T-helper 9 cell (primary cell): ENCODE measurements at places on chromosomes 16 and 17.

DNA sequence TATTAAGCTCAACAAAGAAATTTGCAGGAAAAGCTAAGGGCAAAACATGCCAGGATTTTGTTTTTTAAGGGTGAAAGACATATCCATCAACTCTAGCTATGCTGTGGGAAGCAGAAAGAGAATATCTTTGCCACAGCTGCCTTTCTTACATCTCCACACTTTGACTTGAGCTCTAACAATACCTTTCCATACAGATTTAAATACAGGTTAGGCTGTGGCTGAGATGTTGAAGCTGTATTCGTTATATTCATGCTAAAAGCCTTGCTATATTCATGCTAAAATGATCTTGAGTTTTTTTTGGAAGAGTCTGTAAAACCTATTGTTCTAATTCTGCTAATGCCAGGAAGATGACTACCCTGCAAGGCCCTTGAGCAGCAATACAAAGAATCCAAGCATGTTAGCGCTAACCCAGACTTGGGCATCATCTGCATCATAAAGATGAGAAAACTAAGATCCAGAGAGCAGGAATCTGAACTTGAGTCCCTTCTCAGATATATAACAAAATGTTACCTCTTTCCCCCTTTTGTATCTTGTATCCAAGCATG lies 204.8 kb upstream of the C17orf78 start:
- no peak for DNase-seq

DNA sequence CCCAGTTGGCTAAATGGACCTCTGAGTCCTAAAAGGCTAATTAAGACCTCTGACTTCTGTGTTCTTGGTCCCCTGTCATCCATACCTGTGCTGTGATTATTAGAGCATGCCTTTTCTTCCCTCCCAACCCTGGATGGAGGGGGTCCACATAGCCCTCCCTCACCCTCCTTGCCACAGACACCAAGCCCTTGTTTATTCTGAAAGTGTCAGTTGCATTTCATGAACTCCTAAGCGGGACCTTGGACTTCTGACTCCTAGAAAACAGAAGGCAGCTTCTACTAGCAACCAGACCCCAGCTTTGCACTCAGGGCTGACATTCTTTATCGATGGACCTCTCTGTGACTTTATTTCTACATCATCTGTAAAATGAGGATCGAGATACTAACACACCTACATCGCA lies 33.4 kb upstream of the GOSR2 start:
- no peak for DNase-seq

- DNase-seq, result no peak
Measured at GRCh38 chr16:54912720-54913119, 17.9 kb upstream of the IRX5 start.

- no peak for DNase-seq
Measured at GRCh38 chr17:61984821-61985220, 57.0 kb upstream of the INTS2 start.

GRCh38 chr16:74268372-74268782 lies 28.2 kb upstream of the PSMD7 start:
- DNase-seq, result no peak

DNA sequence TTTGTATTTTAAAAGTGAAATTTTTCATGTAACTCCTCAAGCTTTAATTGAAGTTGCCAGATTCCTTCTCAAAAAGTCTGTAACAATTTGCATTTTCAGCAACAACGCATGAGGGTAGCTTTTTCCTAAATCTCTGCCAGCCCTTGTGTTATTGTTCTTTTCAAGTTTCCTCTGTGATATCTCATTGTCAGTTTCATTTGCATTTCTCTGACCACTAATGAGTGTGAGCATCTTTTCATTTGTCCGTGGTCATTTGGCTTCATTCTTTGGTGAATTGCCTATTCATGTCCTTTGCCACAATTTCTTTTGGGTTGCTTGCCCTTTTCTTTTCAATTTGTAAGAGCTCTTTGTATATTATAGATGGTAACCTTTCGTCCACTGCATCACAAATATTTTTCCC lies 68.0 kb upstream of the NKD1 start:
- no peak for DNase-seq

- no peak for DNase-seq
Measured at GRCh38 chr16:67460961-67461360, 20.0 kb downstream of the ATP6V0D1 start.

DNA sequence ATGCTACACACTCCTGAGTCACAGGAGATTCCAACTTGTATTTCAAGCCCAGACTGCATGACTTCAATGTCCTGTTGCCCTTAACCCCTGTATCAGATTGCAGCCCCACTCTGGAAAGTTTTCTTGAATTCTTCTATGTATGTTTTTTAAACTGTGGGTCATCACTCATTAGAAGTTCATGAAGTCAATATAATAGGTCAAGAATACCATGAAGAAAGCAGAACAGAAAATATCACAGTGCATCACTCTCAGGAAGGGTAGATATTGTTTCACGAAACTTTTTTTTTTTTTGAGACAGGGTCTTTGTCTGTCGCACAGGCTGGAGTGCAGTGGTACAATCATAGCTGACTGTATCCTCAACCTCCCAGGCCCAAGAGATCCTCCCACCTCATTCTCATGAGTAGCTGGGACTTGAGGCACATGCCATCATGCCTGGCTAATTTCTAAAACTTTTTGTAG lies 20.5 kb downstream of the PRKCB start:
- no peak for DNase-seq

- DNase-seq, result no peak
Measured at GRCh38 chr17:72916991-72917390, 175.5 kb downstream of the SLC39A11 start.

- no peak for DNase-seq
Measured at GRCh38 chr16:89048090-89048725, 45.4 kb upstream of the ACSF3 start.

- DNase-seq, result no peak
Measured at GRCh38 chr17:33732116-33732515, 439.0 kb upstream of the ASIC2 start.

GRCh38 chr17:72937707-72938106 lies 154.8 kb downstream of the SLC39A11 start:
- DNase-seq, result no peak

DNA sequence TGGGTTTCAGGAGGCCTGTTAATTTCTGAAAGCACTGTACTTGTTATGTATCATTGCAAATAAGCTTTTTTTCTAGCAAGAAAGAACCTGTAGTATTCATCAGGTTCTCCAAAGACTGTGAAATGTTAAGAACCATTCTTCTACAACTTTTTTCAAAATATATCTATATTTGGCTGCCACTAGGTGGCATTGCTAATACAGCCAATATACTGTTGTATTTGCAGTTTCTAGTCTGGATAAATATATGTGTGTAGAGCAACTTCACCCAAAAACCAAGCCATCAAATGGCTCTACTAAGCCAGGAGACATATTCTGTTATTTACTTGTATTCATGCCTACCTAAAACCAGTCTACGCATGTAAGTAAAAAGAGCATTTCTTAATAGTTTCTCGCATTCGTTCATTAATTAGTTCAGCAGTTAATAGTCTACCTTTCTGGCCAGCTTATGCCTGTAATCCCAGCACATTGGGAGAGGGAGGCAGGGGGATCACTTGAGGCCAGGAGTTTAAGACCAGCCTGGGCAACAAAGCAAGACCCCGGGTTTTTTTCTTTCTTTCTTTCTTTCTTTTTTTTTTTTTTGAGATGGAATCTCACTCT lies 39.5 kb downstream of the VMP1 start:
- DNase-seq, result no peak

GRCh38 chr16:83717814-83718213 lies 90.0 kb upstream of the HSBP1 start:
- DNase-seq, result no peak

- no peak for DNase-seq
Measured at GRCh38 chr16:3490911-3491629, 4.2 kb downstream of the C16orf90 start.

DNA sequence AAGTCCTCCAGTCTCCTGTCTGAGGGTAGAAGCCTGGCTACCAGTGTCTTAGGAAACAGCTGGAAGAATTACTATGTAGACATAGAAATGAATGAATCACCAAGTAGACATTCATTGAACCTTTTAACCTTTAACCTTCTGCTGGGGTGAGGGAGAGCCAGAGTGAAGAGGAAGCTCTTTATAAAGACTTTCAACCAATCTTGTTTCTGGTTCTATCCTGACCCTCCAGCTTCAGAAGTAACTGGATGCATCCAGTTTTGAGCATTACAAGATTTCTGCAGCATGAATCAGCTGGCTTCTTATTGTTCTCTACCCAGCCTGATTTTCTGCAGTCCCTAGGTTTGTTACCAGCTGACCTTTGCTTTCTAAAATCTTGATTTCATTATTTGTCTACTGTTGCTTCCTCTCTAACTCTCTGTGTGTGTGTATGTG lies 8.5 kb downstream of the TEKT1 start:
- no peak for DNase-seq

GRCh38 chr17:55202896-55203295 lies 61.9 kb upstream of the HLF start:
- DNase-seq, result no peak

GRCh38 chr16:51867386-51868065 lies 679.4 kb downstream of the TOX3 start:
- no peak for DNase-seq

DNA sequence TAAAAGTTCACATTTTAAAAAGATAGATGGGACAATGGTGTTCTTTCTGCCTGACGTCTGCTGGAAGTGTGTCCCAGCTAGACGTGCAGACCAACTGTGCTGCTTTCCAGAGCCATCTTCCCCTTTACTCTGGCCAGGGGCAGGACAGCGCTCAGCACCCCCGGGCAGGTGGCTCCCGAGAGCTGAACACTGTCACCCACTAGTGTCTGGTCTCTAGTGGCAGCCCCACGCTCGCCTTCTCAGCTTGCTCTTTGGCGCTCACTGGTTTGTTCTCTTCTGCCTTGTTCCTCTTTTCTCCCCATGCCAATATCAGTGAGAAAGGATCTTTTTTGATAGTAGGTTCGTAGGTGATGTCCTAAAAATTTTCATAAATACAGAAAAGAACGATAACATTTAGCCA lies 25.7 kb downstream of the ZC3H18 start:
- no peak for DNase-seq
